ENCODE measurements at places on chromosomes 5 and 9.

DNA sequence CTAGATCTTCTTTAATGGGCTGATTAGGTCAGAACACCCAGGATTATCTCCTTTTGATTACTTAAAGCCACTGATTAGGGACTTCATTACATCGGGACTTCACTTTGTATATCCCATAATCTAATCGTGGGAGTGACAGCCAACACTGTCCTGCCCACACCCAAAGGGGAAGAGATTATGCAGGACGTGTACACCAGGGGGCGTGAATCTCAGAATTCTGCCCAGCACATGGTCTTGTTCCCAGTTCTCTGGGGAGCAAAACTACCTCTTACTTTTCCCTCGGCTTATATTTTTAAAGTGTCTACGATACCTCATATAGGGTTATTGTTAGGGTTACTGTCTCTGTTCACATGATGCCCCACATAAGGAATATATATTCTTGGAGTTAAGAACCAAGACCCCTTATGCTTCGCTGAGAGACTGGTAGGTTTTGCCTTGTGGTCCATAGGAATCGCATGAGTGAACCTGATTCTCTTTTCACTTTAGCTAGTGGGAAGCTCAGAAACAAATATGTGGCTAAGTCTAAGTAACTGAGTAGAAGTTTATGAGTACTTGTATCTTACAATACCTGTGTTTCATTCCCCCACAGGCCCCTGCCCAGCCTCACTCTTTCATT is 192.7 kb downstream of the GNA14 start:
- H3K36me3 ChIP-seq = no peaks in the 10 kb centered on the region
- H3K27me3 ChIP-seq = no peaks in the 10 kb centered on the region
- H3K4me3 ChIP-seq = no peak overlapping the region

- peaks cover 16% of the 10 kb centered on the region for H3K4me1 ChIP-seq
- no peak overlapping the region for H3K27ac ChIP-seq
- no peak for DNase-seq
- H3K4me3 ChIP-seq = no peak overlapping the region
Observed at GRCh38 chr5:980966-981365, 27.6 kb upstream of the NKD2 start.

DNA sequence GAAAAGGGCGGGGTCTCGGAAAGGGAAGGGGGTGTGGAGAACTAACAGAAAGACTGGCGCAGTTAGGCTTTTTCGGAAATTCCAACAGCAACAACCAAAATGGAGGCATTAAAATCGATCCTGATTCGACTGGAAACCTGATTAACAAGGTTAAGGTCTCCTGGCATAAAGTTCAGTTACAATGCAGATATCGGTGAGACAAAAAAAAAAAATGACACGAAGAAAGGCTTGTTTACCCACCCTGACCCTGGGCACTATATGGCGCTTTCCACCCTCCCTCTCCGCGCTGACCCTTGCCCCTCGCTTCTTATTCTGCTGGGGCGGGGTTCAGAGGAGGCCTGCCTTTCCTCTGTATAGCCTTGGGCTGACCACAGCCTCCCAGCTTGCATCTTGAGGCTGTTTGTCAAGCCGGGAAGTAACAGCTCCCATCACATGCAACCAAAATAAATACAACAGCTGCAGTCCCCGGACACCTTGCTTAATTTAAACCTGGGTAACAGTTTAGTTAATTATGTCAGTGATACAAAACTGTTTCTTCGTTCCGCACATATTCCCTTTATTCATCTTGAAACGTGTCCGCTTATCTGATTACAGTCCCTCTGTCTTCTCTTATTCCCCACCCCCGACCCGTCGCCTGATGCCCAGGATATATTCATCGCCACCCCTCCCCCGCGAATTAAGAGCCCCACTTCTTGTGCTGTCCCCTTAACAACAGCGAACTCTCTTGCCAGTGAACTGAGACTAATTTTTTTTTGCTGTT is 795 bp upstream of the PJA2 start:
- H3K4me3 ChIP-seq = peak overlapping the region; percentile 95
- DNase-seq = no peak
- peaks cover 52% of the 10 kb centered on the region for H3K4me1 ChIP-seq
- H3K27me3 ChIP-seq = no peaks in the 10 kb centered on the region
- H3K36me3 ChIP-seq = peaks cover 3% of the 10 kb centered on the region
- H3K27ac ChIP-seq = peak overlapping the region; percentile 100

GRCh38 chr9:99576002-99576401 is 245.7 kb upstream of the NR4A3 start:
- H3K27ac ChIP-seq = no peak overlapping the region
- no peaks in the 10 kb centered on the region for H3K27me3 ChIP-seq
- no peak for DNase-seq
- H3K4me1 ChIP-seq = no peaks in the 10 kb centered on the region
- no peaks in the 10 kb centered on the region for H3K36me3 ChIP-seq
- H3K4me3 ChIP-seq = no peak overlapping the region

DNA sequence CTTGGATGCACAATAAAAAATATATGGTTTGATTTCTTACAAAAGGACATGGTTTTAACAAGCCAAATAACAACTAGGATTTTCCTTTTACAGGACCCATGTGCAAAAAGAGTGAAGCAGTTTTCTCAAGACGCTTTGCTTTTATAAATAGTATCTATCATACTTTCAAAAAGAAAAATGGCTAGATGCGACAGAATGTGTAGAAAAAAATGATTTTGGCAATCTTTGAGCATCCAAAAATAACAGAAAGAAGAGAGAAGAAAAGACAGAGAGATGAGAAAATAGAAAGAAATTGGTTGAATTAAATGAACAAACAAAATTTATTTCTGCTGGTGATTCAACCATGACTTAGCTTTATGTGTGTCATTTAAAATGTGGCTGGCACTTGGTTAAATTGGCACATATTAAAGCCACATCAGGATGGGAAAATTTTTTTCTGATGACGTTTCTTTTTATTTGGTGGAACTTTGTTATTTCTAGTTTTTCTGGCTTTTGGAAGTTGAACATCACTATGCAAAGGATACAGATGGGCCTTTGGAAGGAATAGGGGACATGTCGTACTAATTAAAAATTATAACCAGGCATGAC is 35.6 kb upstream of the NREP start:
- H3K27ac ChIP-seq = peak overlapping the region; percentile 86
- H3K4me1 ChIP-seq = peaks cover 15% of the 10 kb centered on the region
- peaks cover 12% of the 10 kb centered on the region for H3K36me3 ChIP-seq
- H3K4me3 ChIP-seq = no peak overlapping the region
- no peaks in the 10 kb centered on the region for H3K27me3 ChIP-seq
- no peak for DNase-seq

GRCh38 chr9:75096796-75097195 is 8.5 kb downstream of the OSTF1 start:
- no peaks in the 10 kb centered on the region for H3K27me3 ChIP-seq
- no peak overlapping the region for H3K4me3 ChIP-seq
- H3K27ac ChIP-seq = no peak overlapping the region
- H3K36me3 ChIP-seq = no peaks in the 10 kb centered on the region
- no peak for DNase-seq

- H3K27me3 ChIP-seq = no peaks in the 10 kb centered on the region
- H3K36me3 ChIP-seq = no peaks in the 10 kb centered on the region
- H3K4me3 ChIP-seq = no peak overlapping the region
- no peak for DNase-seq
Observed at GRCh38 chr9:85224729-85225128, 517.0 kb downstream of the AGTPBP1 start.

DNA sequence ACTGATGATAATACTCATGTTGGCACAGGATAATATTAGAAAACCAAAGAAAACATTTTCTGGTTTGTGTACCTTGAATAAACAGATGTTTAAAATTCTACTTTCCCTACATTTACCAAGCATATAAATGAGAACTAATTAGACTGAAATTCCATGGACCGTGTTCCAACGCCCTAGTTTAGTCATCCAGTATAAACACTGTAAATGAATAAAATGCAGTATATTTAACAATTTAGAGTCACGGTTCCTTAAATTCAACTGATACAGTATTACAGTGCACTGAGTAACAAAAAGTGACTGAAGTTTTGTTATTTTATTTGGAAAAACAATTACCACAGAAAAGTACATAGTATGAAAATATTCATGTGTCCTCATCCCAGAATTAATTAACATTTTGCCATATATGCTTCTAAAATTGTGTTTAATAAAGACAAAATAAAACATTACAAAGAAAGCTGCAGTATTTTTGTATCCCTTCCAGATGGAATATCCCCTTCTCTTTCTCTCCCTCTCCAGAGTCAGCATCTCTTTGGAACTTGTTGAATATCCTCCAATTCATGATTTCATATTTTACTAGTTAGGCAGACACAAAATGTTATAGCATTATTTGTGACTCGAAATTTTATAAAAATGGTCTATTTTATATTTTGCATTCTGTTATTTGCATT is 112.5 kb downstream of the HMHB1 start:
- no peaks in the 10 kb centered on the region for H3K36me3 ChIP-seq
- H3K27me3 ChIP-seq = no peaks in the 10 kb centered on the region
- peaks cover 44% of the 10 kb centered on the region for H3K4me1 ChIP-seq
- DNase-seq = no peak

DNA sequence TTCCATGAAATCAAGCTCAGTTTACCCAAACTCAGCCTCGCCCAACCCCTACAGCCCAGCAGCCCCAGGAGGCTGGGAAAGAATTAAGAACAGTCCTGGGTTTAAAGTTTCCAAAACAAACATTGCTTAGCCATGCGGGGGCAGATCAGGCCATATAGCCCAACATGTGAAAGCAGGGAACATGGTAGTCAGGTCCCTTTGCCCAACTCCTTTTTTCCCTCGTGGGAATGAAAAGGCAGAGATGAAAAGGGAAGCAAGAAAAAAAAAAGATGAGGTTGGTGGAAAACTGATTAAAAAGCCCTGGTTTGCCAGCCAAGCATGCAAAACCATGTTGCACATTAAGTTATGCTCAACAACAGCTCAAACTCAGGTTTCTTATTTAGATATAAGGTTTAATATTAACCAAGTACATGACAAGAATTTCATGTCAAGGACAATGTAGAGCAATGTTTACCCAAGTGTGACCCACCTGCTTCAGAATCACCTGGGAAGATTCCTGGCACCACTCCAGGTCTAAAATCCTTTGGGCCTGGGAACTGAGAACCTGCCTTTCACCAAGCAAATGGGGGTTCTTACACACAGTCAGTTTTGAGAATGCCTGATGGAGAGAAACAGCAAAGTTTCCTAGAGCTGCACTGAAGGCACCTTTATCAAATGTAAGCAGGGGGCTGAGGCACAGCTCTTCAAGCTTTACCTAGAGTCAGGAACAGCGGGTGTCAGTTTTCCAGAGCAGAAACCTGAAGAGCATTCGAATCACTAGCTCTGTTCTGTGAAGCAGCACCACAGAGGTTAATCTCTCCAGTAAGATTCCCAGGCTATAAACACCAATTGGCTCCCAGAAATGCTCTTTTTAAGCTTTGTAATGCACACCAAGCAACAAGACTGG is 1.7 kb downstream of the FREM1 start:
- no peak for DNase-seq
- H3K36me3 ChIP-seq = no peaks in the 10 kb centered on the region
- no peak overlapping the region for H3K27ac ChIP-seq
- peaks cover 18% of the 10 kb centered on the region for H3K4me1 ChIP-seq

DNA sequence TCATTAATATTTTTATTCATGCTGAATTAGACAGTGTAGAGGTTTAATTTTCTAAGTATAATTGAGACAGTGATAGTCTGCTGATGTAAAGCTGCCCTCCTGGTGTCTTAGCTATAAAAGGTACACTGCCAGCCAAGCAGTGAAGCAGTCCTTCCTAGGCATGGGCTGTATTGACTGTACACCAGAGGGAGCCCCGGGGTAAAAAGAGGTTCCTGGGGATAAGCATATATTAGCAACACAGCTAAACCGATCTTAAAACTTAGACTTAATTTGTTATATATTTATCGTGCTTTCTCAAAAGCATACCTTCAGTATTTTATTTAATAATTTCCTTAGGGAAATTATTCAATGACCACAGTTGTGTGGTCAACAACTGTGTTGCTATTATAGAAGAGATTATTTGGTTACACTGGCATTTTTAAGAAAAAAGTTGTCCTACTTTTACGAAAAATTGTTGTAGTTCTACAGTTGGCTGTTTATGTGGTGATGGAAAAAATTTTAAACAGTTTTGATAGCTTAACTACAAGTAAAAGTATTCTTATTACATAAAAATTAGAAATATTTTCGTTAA is 68.8 kb downstream of the ELL2 start:
- H3K4me1 ChIP-seq = peaks cover 4% of the 10 kb centered on the region
- peaks cover 44% of the 10 kb centered on the region for H3K36me3 ChIP-seq
- H3K4me3 ChIP-seq = no peak overlapping the region
- H3K27me3 ChIP-seq = no peaks in the 10 kb centered on the region

- no peaks in the 10 kb centered on the region for H3K36me3 ChIP-seq
- no peak for DNase-seq
- H3K4me1 ChIP-seq = peaks cover 4% of the 10 kb centered on the region
Observed at GRCh38 chr5:82661933-82662332, 383.8 kb upstream of the RPS23 start.

GRCh38 chr5:73125289-73125688 is 4.9 kb downstream of the TMEM171 start:
- peaks cover 20% of the 10 kb centered on the region for H3K4me1 ChIP-seq
- DNase-seq = no peak
- no peak overlapping the region for H3K27ac ChIP-seq
- H3K4me3 ChIP-seq = no peak overlapping the region

DNA sequence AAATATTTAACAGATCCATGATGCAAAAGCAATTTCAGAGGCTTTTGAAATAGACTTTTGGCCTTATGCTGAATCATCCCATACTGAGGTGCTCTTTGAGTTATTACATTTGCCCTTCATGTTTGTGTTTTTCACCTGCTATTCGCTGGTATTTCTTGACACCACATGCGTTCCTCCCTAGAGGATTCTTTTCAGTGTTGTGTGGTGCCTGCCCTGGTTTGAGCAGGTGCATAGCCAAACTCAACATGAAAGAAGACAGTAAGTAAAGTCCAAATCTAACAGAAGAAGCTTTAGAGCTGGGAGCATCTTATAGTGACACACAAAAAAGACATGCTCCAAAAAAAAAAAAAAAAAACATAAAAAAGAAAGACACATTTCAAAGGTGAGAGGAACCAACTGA is 796.3 kb downstream of the SEMA5A start:
- no peaks in the 10 kb centered on the region for H3K36me3 ChIP-seq
- no peak for DNase-seq
- no peaks in the 10 kb centered on the region for H3K4me1 ChIP-seq

GRCh38 chr9:69079186-69079585 is 43.6 kb downstream of the FXN start:
- H3K27ac ChIP-seq = peak overlapping the region; percentile 84
- H3K4me1 ChIP-seq = peaks cover 51% of the 10 kb centered on the region
- DNase-seq = no peak
- H3K27me3 ChIP-seq = no peaks in the 10 kb centered on the region
- H3K36me3 ChIP-seq = no peaks in the 10 kb centered on the region
